ENCODE measurements at places on chromosomes 2 and 18.

DNA sequence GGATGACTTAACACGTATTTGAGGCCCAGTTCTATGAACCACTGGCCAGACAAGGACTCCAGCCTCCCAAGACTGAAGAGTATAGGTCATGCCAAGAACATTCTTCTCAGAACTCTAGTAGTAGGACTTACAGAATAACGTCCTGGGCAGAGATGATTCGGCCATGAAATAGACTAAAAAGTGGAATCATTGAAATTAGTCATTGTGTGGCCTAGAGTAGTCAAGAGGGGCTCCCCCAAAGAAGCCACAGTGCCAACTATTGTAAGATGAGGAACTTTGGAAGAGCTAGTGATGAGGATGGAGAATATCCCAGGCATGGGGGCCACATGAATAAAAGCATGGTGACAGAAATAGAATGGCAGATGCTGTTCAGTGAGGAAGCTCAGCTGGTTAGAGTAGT is 101.1 kb downstream of the TRIB2 start:
- DNase-seq: no peak

DNA sequence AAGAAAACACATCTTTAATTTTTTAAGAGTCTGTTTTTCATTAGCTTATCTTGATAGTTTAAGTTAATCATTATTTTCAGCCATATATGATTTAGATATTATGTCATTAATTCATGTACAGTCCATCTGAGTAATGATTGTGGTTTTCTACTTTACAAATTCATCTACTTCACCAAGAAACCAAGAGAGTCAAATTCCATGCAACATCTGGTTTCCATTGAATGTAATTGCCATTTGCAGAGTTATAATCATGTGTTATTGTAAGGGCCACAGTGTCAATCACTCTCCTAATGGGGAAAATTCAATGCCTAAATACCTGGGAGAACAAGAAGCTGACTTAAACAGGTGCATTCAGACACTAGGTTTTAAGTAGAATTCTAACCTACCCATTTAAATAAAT is 217.2 kb upstream of the OSR1 start:
- no peak for DNase-seq

DNA sequence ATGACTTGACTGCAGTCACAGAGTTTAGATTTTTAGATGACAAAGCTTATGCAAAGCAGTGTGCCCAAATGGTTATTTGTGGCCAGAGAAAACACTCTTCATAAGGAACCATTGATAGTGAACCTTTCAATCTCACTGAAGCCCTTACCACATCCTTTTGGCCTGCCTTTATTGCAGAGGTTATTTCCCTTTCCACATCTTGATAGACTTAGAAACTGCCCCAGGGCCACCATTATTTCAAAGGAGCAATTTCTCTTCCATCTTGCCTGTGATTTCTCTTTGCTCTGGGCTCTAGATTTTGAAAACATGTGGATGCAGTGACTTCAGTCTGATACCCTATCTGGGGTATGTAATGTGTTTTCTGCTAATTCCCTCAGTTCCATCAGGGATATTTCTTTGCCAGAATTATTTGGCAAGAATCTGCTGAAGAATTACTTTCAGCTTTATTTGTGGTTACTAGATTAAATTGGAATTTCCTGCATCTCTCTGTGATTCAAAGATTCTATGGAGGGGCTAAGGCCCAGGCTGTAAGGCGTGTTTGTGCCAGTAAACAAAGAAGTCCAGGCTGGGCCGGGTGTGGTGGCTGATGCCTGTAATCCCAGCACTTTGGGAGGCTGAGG is 51.0 kb downstream of the MOGAT1 start:
- no peak for DNase-seq

- no peak for DNase-seq
Measured at GRCh38 chr2:193331676-193332075, 1136.9 kb upstream of the TMEFF2 start.

DNA sequence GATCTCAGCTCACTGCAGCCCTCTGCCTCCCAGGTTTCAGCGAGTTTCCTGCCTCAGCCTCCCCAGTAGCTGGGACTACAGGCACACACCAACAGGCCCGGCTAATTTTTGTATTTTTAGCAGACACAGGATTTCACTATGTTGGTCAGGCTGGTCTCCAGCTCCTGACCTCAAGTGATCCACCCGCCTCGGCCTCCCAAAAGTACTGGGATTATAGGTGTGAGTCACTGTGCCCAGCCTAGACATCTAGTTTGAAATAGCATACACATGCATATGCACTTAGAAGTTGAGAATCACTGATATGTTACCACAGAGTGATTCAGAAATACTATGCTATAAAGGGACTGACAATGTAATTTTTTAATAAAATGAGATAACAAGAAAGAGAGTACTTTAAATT is 69.8 kb upstream of the CDKL4 start:
- DNase-seq: no peak

DNA sequence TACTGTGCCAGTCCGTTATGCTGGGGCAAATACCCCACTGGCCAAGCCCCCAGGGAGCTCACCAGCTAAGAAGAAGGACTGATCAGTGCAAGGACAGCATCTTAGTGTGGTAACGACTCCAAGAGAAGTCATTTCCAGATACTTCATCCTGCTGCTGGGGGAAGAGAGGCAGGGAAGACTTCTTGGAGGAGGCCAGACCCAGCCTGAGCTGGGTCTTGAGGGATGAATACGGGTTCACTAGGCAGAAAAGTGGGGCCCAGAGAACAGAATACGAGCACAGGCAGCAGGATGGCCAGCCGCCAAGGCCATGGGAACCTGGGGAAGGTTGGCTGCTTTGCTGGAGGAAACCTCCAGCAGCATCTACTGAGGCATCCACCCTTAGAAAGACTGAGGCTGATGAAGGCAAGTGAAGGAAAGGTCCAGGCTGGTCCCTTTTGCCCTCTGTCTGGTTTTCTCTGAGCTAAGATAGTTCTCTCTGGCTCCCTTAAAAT is 84.1 kb downstream of the GLI2 start:
- no peak for DNase-seq

GRCh38 chr2:12068796-12069538 is 322.5 kb downstream of the LPIN1 start:
- DNase-seq: no peak

DNA sequence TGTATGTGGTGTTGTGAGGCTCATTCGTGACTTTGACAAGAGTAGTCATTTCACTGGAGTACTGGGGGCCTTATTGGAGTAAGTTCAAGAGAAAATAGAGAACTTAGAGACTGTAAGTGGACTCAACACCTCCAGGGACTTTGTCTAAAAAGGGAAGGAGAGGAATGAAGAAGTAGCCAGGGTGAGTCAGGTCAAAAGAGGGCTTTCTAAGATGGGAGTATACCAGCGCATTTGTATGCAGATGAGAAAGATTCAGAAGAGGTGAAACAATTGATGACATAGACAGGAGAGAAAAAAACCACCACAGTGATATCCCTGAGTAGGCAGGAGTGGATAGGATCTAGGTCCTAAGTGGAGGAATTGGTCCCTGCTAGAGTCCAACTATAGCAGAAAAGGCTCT is 246.8 kb downstream of the IKZF2 start:
- no peak for DNase-seq

GRCh38 chr2:147679191-147679954 is 165.5 kb upstream of the ACVR2A start:
- DNase-seq: no peak

GRCh38 chr2:54763636-54764291 is 40.3 kb downstream of the EML6 start:
- DNase-seq: no peak

Measured in stimulated activated CD8-positive, alpha-beta memory T cell treated with anti-CD3 and anti-CD28 coated beads, Interleukin-12 subunit alpha, Interleukin-12 subunit beta, amount 100 ng/mL, for 1 hour (primary cell).